ENCODE measurements at places on chromosomes 6 and 20.

DNA sequence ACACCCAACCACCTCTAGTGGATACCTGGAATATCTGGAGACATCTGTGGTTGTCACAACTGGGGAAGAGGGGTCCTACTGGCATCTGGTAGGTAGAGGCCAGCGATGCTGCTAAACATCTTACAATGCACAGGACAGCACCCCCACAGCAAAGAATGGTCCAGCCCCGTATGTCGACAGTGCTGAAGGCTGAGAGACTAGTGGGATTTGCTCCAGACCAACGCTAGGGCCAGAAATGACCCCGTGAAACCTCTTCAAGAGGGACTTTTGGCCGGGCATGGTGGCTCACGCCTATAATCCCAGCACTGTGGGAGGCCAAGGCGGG, 7.2 kb downstream of the PREX1 start:
- no peak for DNase-seq

GRCh38 chr6:155943635-155944034, 488.0 kb upstream of the NOX3 start:
- no peak for DNase-seq

- DNase-seq, result no peak
Measured at GRCh38 chr6:132410830-132411229, 9.6 kb upstream of the MOXD1 start.

GRCh38 chr6:87641065-87641692, 51.2 kb downstream of the ORC3 start:
- no peak for DNase-seq

- no peak for DNase-seq
Measured at GRCh38 chr20:36862857-36863668, 12.9 kb upstream of the TLDC2 start.

- no peak for DNase-seq
Measured at GRCh38 chr6:85637579-85637978, 5.1 kb downstream of the SYNCRIP start.

DNA sequence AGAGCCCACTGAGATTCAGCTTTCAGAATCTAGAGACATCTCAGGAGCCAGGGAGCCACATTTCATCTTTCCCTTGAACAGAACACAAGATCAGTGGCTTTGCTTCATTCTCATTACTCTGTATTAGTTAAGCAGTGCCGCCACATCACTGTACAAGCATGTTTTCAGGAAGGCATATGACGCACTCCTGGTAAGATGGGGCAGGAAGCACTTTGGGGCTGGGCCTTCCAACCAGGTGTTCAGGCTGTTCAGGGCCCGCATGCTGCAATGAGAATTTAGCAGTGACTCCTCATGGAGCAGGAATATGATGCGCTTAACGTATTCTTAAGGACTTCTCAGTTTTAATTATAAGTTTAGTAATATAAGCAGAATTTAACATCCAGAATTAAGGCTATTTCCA, 29.7 kb upstream of the GNRH2 start:
- DNase-seq, result no peak

DNA sequence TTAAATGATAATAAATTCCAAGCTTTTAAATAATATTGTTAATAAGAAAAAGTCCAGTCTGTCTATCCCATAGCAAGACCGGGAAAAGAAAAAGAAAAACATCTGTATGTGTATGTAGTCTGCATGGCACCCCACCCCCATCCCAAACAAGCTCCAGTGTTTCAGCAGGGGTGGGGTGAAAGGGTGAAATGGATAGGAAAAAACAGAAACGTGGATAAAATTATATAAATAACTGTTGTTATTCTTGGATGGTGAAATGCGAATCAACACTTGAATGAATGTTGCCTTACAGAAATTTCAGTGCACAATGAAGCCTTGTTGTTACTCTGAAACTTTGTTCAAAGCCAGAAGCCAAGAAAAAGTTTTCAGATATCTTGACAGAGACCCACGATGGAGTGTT, 31.4 kb downstream of the HAO1 start:
- DNase-seq, result no peak

DNA sequence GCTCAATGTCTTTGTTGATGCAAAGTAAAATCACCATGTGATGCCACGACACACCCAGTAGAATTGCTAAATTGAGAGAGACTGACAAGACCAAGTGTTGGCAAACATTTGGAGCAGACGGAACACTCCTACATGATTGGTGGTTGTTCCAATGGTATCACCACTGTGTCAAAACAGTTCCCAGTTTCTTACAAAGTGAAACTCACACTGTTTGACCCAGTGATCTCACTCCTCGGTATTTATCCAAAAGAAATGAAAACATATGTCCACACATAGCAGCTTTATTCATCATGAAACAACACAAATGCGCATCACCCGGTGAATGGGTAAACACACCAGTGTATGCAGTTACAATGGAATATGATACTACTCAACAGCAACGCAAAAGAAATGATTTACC, 74.0 kb upstream of the SULF2 start:
- no peak for DNase-seq

DNA sequence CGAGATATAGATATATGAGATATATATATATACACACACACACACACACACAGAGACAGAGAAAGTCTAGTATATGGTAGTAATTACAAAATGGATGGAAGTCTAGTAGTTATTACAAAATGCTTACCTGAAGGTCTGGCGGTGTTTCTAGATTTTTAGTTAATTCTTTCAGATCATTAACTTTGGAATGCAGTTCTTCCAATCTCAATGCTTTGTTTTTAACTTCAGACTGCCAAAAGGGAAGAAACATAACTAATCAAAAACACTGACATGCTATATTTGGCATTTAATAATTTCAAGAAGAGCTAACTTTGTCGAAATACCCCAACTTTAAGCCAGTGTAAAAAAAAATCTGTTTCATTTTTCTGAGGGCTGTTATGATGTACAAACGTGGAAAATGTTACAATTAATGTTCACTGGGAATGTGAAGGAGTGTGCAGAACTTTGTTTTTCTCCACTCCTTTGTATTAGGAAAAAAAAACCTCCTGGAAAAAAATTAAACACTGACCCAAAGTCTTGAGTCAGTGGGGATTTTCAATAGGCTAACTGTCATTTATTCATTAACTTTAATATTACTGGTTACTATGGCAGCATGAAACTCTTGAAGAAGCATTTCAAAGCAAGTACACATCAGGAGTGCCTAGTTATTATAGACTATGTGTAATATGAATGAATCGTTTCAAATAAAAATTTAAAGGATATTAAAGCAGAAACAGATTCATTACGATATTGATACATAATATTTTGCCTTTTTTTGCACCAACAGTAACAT, 232.9 kb downstream of the SYNE1 start:
- no peak for DNase-seq

DNA sequence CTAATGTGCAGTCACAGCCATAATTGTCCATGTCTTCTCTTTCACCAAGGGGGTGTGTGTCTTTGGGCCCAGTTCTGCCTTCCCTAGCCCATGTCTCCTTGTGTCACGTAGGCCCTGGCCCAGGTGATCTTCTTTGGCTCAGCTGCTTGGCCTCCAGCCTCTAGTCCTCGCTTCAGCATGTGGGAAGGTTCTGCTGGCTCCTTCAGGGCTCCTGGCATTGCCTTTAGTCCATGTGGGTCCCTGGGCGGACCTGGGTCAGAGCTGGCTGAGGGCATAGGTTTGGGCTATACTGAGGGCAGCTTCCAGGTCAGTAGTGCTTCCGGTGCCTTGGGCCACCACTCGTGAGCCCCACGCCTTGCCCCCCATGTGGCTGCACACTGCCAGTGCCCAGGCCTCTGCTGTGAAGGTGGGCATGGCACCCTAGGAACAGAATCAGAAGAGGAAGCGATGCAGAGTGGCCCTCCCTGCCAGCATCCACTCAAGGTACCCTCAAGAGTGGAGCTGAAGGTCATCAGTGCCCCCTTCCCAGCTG, 12.8 kb downstream of the AARS2 start:
- no peak for DNase-seq

- DNase-seq, result peak; percentile 30
Measured at GRCh38 chr20:62066339-62066982, 780 bp upstream of the TAF4 start.

GRCh38 chr6:107820338-107821261, 3.5 kb downstream of the SCML4 start:
- DNase-seq, result no peak

DNA sequence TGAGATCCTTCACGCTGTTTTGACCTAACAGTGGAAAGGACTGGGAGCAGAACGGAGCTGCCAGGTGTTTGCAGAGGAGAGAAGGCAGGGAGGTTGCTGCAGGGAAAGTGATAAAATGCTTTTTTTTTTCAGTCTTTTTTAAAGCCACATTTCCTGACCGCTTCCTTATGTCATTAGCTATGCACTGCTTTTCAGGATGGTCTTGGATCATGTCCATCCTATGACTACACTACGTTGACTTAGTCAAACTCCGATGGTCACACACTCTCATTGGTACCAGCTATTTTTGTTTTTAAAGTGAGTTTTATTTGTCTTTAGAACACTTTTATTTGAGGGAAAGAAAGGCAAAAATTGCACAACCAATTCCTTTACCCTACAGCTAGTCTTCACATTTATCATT, 89.2 kb upstream of the EXOC2 start:
- no peak for DNase-seq

DNA sequence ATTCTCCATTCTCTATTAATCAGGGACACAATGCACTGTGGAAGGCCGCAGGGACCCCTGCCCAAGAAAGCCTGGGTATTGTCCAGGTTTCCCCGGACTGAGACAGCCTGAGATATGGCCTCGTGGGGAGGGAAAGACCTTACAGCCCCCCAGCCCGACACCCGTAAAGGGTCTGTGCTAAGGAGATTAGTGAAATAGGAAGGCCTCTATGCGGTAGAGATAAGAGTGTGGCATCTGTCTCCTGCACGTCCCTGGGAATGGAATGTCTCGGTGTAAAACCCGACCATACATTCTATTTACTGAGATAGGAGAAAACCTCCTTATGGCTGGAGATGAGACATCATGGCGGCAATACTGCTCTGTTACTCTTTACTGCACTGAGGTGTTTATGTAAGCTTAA, 15.7 kb upstream of the EIF2S2 start:
- no peak for DNase-seq

- no peak for DNase-seq
Measured at GRCh38 chr20:46025376-46025783, 3.6 kb upstream of the SLC12A5 start.

GRCh38 chr20:8476021-8476420, 344.0 kb downstream of the PLCB1 start:
- no peak for DNase-seq

- DNase-seq, result no peak
Measured at GRCh38 chr6:158405933-158406332, 93.7 kb downstream of the TULP4 start.

DNA sequence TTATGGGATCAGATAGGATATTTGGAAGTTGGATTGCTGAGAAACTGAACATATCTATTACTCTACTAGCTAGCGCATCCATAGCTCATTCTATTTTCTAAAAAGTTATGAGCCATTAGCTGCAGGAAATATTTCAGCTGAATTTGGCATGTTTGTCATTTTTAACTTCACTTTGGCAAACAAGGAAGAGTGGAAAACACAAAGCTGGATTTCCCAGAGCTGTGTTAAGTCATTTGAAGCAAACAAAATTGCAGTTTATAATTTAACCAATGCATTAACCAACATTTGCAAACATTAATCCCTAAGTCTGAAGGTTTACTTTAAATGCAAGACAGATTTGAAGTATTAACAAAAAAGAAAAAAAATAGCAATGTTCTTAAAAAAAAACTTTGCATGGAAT, 1.2 kb downstream of the ALDH8A1 start:
- no peak for DNase-seq

DNA sequence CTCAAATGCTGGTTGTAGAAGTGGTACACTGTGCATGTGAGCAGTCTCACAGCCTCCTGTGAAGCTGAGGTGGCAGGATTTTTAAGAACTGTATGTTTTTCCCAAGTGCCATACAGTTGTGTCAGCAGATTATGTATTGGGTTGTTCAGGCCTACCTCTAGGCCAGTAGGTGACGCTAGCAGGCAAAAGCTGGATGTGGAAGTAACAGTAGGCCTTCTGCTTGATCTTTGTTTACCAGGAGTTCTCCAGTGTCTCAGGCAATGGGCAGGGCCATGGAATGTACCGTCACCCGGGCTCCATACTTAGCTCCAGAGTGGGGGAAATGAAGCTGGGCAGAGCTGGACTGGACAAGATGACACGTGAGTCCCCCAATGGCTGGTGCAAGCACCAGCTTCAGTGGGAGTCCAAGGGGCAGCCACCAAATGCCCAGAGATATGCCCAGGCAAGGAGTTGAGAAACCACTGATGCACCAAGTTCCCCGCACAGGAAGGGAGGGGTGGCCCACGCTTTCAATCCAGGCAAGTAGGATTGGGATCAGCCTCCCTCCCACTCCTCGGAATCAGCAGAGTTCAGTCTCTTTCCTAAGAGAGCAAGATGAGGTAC, 289.7 kb downstream of the HTR1B start:
- no peak for DNase-seq

- DNase-seq, result no peak
Measured at GRCh38 chr6:47057830-47058540, 15.9 kb upstream of the ADGRF1 start.

GRCh38 chr6:105509506-105510331, 106.8 kb upstream of the PREP start:
- DNase-seq, result no peak

DNA sequence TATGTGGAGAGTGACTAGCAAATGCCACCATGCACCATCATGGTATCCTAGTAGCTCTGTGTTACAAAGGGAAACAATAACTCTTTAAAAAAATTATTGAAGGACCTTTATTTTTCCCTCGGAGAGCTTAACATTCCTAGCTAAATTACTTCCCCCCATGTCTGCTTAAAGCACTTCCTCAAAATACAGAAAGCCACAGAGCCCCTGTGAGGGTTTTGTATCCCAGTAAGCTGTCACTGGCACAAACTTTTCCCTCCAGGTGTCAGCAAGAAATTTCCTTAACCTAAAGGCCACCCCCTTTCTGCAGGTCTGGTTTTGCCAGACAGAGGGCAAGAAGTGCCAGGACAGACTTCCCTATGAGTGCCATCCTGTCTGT, 340.0 kb upstream of the PRDM1 start:
- no peak for DNase-seq

GRCh38 chr6:105882828-105883227, 203.3 kb upstream of the PRDM1 start:
- DNase-seq, result no peak

DNA sequence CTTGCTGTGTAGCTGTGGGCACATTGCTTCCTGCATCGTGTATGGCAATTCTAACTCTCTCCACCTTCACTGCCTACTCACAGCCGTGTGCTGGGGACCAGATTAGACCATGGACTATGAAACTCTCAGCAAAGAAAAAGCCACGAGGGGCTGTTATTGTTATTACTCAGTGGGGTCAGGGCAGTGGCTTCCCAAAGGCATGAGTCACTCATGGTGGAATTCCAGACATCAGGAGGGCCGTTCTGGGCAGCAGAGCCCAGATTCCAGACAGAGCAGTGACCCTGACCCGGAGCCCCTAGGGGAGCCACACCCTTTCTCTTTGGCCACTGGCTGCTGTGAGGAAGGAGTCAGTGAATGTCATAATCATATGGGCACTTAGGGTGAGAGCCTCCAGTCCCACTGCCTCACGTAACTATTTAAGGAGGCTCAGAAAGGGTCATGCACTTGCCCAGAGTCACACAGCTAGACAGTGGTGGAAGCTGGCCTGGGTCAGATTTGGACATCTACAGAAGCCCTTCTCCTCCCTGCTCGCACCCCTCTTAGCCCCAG, 22.2 kb upstream of the CCN5 start:
- DNase-seq, result no peak

Data from activated CD4-positive, alpha-beta T cell treated with anti-CD3 and anti-CD28 coated beads, Interleukin-2, amount 50 U/mL, for 24 hours (primary cell).